Non-pigmented ciliary epithelial cell (primary cell): ENCODE measurements at places on chromosomes 1 and 21.

DNA sequence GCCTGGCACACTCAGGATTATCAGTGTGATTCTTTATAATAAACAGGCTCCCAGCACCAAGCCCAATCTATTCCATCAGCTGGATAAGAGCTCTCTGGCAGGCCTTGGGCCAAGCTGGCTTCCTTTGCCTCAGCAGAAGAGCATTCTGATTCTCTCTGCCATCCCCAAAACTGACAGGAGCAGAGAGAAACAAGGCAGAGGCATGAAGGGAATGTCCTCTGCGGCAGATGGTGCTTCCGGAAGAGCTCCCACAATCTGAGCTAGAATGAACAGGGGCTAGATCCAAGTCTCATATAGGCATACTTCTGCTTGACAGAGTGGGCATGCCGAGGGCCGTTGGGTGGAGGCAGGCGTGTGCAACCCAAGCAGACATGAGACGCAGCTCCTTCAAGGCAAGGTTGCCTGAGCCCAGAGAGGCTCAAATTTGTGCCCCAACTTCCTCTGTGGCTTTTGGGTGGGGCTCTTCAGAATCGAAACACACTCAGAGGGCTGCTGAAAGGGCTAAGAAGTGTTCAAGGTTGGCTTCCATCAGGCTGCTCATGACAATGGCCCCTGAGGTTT, 4.0 kb downstream of the CAPN2 start:
- DNase-seq: no peak

GRCh38 chr1:78070758-78071157, 25.0 kb downstream of the GIPC2 start:
- DNase-seq: peak; percentile 73

- DNase-seq: no peak
Observed at GRCh38 chr1:201241736-201242135, 41.6 kb upstream of the PKP1 start.

- no peak for DNase-seq
Observed at GRCh38 chr1:33009561-33009960, 27.1 kb downstream of the AK2 start.

- no peak for DNase-seq
Observed at GRCh38 chr21:32298148-32298559, 501 bp upstream of the MRAP start.

GRCh38 chr1:197799271-197799670, 24.0 kb upstream of the DENND1B start:
- DNase-seq: no peak

DNA sequence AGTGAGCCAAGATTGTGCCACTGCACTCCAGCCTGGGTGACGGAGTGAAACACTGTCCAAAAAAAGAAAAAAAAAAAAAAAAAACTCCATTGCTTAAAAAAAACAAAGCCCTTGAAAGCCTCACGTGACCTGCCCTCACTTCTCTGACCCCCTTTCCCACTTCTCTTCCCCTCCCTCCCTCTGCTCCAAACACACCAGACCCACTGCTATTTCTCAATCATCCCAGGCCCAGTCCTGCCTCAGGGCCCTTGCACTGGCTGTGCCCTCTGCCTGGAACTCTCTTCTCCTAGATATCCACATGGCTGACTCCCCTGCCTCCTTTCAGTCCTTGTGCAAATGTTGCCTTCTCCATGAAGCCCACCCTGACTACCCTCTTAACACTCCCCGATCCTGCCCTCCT, 45.4 kb upstream of the TARDBP start:
- DNase-seq: no peak

DNA sequence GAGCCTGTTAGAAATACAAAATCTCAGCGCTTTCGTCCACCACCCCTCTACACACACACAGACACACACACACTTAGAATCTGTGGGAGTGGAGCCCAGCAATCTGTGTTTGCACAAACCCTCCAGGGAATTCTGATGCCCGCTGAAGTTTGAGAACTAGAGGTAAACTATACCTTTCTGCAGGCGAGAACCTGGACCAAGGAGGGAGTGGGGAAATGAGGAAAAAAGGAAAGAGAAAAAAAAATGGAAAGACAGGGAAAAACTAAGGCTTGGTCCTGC, 468 bp upstream of the NIBAN1 start:
- no peak for DNase-seq
